ENCODE measurements at places on chromosomes 3 and 15.

DNA sequence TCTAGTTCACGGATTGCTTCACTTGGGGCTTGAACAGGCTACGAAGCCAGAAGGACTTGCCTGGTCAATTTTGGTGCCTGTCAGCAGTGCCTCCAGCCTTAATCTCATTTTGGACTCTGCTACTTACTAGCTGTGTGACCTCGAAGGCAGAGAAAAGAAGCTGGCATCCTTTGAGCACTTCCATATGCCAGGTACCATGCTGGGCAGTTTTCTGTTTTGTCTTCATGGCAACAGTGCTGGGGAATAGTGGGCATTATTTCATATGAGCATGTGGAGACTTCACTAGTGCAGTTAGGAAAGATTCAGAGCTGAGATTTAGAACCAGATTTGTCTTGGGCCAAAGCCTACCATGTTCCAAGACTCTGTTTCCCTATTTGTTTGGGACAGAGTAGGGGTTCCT, 92.2 kb downstream of the LRTM1 start:
- no peak for DNase-seq

DNA sequence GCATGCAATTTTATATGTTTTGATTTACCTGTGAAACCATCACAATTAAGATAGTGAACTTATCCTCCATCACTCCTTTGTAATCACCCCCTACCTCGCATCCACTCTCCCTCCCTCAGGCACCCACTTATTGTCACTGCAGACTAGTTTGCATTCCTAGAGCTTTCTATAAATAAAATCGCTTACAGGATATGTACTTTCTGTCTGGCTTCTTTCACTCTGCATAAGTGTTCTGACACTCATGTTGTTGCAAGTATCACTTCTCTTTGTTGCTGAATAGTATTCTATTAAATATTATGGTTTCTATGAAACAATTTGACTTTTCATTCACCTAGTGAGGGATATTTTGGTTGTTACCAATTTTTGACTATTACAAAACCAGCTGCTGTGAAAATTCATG, 139.3 kb downstream of the RSRC1 start:
- no peak for DNase-seq

DNA sequence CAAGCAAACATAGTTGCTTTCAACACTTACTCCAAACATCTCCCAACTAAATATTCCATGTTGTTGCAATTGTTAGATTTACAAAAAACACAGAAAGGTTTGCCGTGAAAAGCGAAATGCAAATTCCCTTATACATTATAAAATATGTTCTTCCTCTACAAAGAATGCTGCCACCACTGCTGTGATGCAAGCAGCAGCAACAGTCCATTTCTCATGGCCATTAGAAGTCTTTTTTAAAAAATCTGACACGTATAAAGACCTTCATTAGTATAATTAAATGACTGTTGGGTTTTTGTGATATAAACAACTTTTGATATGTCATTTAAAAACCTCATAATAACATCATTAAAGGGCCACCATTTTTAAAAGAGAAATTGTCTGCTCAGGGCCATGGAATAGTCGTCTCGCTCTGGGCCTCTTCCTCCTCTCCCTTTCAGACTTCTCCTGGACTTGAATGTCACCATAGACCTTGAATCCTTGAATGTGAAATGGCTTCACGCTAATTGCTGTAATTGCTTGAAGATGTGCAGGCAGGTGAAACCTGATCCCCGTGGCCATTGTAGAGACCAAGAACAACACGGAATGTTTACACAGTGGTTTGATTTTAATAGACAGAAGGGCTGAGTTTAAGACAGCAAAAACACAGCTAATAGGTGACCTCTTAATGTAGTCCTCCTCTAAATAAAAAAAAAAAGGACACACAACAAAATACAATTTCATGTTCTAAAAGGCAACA, 450.4 kb downstream of the FOXP1 start:
- DNase-seq, result no peak

DNA sequence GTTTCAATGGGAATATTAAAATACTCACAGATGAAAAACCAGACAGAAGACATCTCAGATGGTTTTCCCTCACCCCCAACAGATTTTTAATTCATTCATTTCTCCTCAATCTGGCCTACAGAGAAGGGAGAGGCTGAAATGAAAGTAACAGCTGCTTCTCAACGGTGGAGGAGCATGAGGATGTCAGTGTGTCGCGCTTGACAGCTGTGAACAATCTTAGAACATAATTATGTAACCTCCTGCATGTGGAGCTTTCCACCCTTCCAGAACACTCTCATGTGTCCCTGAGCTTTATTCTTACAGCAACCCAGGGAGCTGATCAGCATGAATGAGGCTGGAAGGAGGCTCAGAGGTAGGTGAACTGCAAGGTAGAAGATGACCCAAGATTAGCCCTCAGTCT, 52.7 kb downstream of the MB21D2 start:
- DNase-seq, result no peak

GRCh38 chr3:23762759-23763477, 42.8 kb upstream of the UBE2E1 start:
- DNase-seq, result no peak

DNA sequence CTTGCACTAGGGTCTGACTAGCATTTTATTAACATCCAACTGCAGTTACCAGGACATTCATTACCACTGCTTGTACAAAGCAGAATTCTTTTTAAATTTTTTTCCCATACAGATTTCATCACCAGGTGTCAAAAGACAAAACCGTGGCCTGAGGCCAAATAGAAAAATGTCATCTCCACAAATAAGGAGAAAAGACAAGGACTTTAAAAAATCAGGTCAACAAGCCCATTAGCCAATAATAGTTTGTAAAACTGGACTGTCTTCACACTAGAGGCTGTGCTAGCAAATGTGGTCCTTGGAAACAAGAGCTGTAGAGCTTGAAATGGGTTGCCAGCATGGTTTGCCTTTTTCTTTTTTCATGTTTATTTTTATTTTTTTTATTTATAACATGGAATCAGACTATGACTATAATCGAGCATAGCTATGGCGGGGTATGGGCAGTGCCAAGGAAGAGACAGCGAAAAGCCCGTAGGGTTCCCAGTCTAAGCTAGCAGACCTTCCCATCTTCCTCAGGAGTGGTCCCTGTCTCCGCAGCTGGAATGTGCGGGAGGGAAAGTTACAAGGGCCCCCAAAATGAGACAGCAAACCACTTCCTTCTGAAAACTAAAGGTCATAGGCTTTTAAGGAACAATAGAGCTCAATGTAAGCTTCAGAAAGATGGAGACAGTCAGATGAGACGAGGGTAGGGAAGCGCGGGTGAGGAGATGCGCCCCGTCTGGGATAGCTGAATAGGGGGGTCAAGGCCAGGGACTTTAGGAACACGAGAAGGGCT, 1.5 kb downstream of the PTPN9 start:
- no peak for DNase-seq

GRCh38 chr3:58566398-58567250, 10.6 kb downstream of the FAM107A start:
- no peak for DNase-seq

- no peak for DNase-seq
Observed at GRCh38 chr3:42189736-42190135, 76.2 kb downstream of the CCK start.

- no peak for DNase-seq
Observed at GRCh38 chr3:46095307-46095706, 68.0 kb upstream of the XCR1 start.
